ENCODE measurements at places on chromosomes 2 and 18.

- no peak for DNase-seq
Observed at GRCh38 chr2:11004199-11004598, 92.5 kb downstream of the KCNF1 start.

DNA sequence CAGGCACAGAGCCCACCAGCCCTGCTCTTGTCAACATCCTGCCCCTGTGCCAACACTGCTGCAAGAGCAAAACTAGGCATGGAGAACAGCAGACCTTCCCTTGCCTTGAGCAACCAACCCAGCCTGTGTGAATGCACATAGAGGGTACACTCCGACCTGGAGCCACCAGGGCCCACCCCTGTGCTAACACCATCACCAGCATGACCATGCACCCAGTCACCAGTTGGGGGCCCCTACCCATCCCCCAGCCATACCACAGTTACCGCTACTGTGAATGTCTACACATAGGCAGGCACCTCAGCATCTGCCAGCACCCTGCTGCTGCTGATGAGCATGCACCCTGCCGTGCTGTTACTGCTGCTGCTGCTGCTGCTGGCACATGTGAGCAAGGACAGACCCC, 301.9 kb upstream of the ST6GAL2 start:
- no peak for DNase-seq

- no peak for DNase-seq
Observed at GRCh38 chr2:51304311-51304710, 272.4 kb upstream of the NRXN1 start.

- DNase-seq: no peak
Observed at GRCh38 chr2:170926743-170927297, 2.2 kb upstream of the GORASP2 start.

GRCh38 chr2:72115110-72116080, 32.3 kb downstream of the CYP26B1 start:
- DNase-seq: no peak

DNA sequence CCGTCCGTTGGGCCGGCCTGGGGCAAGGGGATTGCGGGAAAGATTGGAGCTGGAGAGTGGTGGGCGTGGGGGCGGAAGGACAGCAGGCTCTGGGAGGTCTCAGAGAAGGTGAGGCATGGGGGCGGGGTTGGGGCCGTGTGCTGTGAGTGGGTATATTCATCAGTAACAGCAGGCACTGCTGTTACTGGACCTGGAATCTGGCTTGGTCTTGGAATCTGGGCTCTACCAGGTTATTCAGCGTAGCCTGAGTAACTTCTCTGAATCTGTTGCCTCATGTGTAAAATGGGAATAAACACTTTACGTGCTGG, 435 bp downstream of the RNF181 start:
- no peak for DNase-seq

- no peak for DNase-seq
Observed at GRCh38 chr2:182649316-182649715, 66.7 kb upstream of the DNAJC10 start.

GRCh38 chr2:176268976-176269318, 295 bp upstream of the MTX2 start:
- no peak for DNase-seq

- DNase-seq: no peak
Observed at GRCh38 chr18:59820663-59821062, 79.1 kb upstream of the PMAIP1 start.

GRCh38 chr2:45167920-45168629, 158.8 kb upstream of the SIX2 start:
- no peak for DNase-seq

All from bone marrow (tissue), 2 donors.